Stimulated activated CD8-positive, alpha-beta memory T cell treated with anti-CD3 and anti-CD28 coated beads, Interleukin-15, amount 100 ng/mL, for 1 hour (primary cell): ENCODE measurements at places on chromosomes 16 and 17.

DNA sequence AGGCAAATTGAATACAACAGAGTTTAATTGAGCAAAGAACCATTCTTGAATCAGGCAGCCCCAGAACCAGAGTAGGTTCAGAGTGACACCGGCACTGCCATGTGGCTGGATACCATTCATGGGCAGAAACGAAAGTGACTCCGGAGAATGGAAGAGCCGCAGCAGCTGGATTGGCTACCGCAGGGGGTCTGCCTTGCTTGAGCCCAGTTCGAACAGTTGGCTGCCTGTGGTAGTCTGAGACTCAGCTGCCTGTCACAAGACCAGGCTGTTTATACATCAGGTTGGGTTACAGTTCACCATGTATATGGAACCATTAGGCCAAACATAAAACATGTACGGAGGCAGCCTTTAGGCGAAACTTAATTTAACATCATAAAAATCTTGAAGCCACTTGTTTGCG lies 205.2 kb upstream of the CHMP6 start:
- DNase-seq = no peak

- DNase-seq = no peak
Measured at GRCh38 chr17:82487910-82488309, 29.4 kb downstream of the NARF start.

GRCh38 chr16:86630471-86630870 lies 52.1 kb downstream of the FOXL1 start:
- DNase-seq = no peak

DNA sequence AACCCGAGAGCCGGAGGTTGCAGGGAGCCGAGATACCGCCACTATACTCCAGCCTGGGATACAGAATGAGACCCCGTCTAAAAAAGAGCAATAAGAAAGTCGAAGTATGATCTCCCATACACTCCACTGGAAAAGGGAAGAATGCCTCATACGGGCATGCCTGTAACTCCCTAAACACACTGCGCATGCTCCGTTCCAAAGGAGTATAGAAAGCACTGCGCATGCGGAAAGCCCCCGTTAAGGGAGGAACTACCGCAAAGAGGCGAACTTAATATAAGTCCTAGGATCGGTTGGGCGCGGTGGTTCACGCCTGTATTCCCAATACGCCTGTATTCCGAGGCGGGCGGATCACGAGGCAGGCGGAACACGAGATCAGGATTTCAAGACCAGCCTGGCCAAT lies 313.1 kb upstream of the ERCC4 start:
- no peak for DNase-seq

DNA sequence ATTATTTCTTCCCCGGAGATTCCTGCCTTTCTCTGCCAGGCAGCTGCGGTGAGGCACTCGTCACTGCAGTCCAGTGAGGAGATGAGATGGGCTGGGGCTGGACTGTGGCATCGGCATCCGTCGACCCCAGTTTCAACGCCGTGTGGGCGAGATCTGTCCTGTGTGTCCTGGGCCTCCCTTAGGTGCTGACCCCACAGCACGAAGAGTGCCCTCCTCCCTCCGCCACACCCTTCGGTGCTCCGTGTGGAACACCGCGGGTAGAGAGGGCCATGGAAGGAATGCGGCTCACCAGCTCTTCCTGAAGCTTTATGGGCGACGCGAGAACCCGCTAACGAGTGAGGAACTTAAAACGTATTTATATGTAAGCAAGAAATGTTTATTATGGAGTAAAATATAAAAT lies 17.6 kb downstream of the ACSF3 start:
- no peak for DNase-seq

DNA sequence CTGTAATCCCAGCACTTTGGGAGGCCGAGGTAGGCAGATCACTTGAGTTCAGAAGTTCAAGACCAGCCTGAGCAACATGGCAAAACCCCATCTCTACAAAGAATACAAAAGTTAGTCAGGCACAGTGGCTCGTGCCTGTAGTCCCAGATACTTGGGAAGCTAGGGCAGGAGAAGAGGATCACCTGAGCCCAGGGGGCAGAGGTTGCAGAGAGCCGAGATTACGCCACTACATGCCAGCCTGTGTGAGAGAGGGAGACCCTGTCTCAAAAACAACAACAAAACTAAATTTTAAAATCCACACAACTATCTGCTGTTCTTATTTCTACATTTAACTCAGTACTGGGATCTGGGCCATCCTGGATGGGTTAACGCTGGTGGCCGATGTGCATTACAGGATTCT lies 41.2 kb upstream of the ARL6IP1 start:
- DNase-seq = no peak

DNA sequence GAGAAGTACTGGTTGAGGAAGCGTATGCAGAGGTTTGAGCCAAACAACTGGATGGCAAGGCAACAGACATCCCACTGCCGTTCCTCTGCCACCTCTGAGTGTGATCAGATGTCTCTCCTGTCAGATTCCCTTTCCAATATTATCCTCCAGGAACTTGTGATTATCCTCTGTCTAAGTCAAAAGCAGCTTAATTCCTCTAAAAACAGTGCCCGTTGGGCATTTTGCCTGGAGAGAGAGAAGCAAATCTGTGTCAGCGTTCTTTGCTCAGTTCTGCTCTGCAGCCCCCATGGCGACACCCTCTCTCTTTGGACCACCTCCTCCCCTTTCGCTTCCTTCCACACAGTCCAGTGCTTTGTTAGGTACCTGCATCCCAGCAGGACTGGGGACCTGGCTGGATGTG lies 56.1 kb upstream of the TBX2 start:
- no peak for DNase-seq

GRCh38 chr17:75875182-75875939 lies 3.0 kb downstream of the TRIM47 start:
- no peak for DNase-seq

- DNase-seq = no peak
Measured at GRCh38 chr17:4610162-4610561, 25.8 kb downstream of the SMTNL2 start.

- no peak for DNase-seq
Measured at GRCh38 chr17:64069143-64069542, 48.7 kb upstream of the ICAM2 start.

DNA sequence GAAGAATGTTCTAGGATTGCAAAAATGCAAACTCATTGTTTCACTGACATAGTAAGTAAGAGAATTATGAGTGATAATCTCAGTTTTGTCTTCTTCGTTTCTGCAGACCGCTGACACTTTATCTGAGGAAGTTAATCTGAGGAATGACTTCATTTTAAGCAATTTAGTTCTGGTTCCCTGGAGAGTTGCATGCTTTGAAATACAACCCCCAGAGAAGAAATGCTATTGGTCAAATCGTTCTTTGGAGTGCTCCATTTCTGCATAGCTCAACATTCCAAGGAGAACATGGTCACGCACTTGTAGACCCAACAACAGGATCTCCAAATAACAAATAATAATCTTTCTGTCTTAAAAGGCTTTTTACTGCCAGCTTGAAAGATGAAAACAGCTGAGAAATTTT lies 427.1 kb downstream of the GRIN2A start:
- no peak for DNase-seq

- no peak for DNase-seq
Measured at GRCh38 chr16:35532576-35532975, 2073.2 kb downstream of the TP53TG3F start.

DNA sequence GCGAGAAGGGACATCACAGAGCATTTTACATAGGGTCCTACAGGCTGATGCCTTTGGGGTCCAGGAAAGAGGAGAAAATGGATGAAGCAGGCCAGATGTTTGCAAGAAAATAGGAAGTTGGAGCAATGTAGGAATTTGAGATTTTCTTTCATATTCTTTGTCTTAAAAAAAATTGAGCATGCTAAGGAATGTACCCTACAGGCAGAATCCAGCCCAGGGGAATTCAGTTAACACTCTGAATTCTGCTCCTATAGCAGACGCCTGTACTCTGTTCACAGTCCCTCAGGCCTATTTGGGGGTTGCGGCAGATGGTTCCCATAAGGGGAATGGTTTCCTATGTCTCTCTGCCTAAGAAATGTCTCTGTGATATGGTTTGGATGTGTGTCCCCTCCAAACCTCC lies 393.7 kb upstream of the C16orf82 start:
- DNase-seq = no peak

DNA sequence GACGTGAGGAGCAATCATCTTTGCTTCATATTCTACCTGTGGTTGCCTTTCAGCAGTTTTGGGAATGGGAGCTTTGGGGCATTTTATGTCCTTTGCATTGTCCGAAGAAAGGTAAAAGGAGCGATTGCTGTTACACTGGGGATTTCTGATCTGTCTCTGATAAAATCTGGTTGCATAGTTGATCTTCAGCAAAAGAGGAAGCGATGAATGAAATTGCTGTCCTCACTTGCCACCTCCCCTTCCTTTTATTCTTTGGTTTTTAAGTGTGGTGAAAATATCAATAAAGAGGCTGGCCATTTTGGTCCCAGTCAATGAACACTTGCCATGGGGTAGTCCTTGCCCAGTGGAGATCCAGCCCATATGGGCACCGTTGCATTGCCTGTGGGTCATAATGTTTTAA lies 236.8 kb downstream of the MSI2 start:
- DNase-seq = no peak

- DNase-seq = no peak
Measured at GRCh38 chr16:68927018-68927417, 83.7 kb downstream of the TANGO6 start.

DNA sequence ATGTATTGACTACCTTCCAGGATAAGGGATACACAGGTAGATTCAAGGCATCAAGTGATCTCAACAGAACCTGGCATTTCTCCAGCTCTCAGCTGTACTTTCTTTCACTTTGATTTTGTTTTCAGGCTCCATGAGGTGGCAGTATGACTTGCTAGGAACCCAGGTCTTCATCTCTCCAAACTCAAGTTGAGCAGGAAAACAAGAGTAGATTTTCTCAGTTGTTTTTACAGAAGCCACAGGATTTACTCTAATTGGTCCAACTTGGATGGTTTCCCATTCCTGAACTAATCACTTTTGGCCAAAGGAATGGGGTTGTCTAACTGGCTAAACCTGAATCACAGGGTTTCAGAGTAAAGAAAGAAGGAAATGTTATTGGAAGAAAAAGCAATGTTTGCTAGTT lies 146.6 kb downstream of the TRIM37 start:
- no peak for DNase-seq

- DNase-seq = no peak
Measured at GRCh38 chr16:48592839-48593429, 17.0 kb downstream of the N4BP1 start.

GRCh38 chr16:2815299-2815771 lies 1.7 kb upstream of the PRSS21 start:
- DNase-seq = no peak

GRCh38 chr17:15122857-15123256 lies 142.3 kb downstream of the PMP22 start:
- DNase-seq = no peak

DNA sequence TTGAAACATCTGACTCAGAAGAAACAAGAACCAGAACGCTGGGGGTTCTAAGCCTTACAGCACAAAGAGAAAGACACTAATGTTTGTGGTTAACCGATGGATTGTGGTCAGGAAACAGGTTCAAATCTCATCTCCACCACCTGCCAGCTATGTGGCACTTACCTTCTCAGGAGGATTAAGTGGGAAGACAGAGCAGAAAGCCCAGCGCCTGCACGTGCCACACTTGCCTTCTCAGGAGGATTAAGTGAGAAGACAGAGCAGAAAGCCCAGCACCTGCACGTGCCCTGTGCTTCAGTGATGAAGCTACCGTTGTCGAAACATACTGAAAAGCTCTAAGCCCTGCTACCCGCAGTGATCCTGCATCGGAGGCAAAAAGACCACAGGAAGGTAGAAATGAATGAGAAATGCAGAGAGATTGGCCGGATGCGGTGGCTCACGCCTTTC lies 90.6 kb downstream of the NXN start:
- no peak for DNase-seq

DNA sequence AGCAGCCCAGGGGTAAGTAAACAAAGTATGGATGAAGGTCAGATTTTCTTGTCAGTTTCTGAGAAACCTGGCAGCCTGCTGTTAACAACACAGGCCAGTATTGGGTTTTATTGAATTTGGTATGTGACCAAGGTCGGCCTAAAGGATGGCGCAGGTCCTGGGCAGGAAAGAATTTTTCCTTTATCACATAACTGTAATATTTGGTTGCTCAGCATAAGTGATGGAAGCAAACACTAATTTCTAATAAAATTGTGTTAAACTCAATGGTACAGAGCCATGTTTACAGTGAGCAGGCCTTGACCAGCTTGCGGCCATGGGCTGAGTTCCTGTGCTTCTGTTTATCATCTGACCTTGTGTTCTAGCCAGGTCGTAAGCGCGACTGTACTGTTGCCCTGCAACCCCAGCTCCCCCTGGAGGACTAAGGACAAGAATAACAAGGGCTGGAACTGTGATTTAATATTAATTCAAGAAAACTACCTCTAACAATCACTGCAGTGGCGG lies 10.5 kb downstream of the POLDIP2 start:
- DNase-seq = no peak

- no peak for DNase-seq
Measured at GRCh38 chr17:58060596-58061191, 22.5 kb upstream of the DYNLL2 start.

- DNase-seq = peak; percentile 71
Measured at GRCh38 chr17:57892146-57892819, 42.4 kb upstream of the MRPS23 start.

DNA sequence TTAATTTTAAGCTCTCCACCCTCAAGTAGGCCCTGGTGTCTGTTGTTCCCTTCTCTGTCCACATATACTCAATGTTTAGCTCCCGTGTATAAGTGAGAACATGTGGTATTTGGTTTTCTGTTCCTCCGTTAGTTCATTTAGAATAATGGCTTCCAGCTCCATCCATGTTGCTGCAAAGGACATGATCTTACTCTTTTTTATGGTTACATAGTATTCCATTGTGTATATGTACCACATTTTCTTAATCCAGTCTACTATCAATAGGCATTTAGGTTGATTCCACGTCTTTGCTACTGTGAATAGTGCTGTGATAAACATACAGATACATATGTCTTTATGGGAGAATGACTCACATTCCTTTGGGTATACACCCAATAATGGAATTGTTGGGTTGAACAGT lies 111.4 kb upstream of the NACA2 start:
- no peak for DNase-seq
